ENCODE measurements at places on chromosomes 12 and 14. TPM values are rescaled to one million over a fixed set of nuclear protein-coding genes. Genes with fewer than 3 reads are reported as not detected.

Gene EIF2S3B
- 2.6 TPM for total RNA-seq

Gene SLC7A7
- total RNA-seq = 0.43 TPM

Gene NGB
- not detected for total RNA-seq

Gene RILPL2
- 7.4 TPM for total RNA-seq

Gene SYNE2
- total RNA-seq = 175 TPM

Gene ASPG
- total RNA-seq = not detected

Gene GARIN6
- total RNA-seq = not detected

Gene SPX
- 0.29 TPM for total RNA-seq

Gene SLC10A1
- not detected for total RNA-seq

Gene AICDA
- 0.43 TPM for total RNA-seq

Gene HCAR2
- total RNA-seq = not detected

Gene TBC1D30
- 0.25 TPM for total RNA-seq

Gene PAH
- not detected for total RNA-seq

Gene PLCZ1
- total RNA-seq = not detected

Gene TRHDE
- not detected for total RNA-seq

Gene PPM1H
- not detected for total RNA-seq

Gene LTBR
- 0.72 TPM for total RNA-seq

Gene PRB2
- total RNA-seq = not detected

Gene RIMBP2
- total RNA-seq = not detected

Gene PELI2
- total RNA-seq = 6.9 TPM

Gene MANSC4
- not detected for total RNA-seq

Gene TCTN2
- 3.2 TPM for total RNA-seq

Gene HOXC12
- not detected for total RNA-seq

Gene CLEC4E
- not detected for total RNA-seq

Gene HOXC4
- 0.17 TPM for total RNA-seq

Gene PDZRN4
- total RNA-seq = not detected

Gene IL23A
- total RNA-seq = 15.8 TPM

Gene COL2A1
- total RNA-seq = not detected

Gene HOXC9
- not detected for total RNA-seq

Gene UBE3B
- 32.5 TPM for total RNA-seq

Gene TAS2R14
- 1.6 TPM for total RNA-seq

Measured in activated naive CD4-positive, alpha-beta T cell treated with anti-CD3 and anti-CD28 coated beads, Interleukin-2, amount 10 ng/mL, durations not matched to agents 5 hours and 36 hours (primary cell).